ENCODE measurements at places on chromosomes 5 and 9.

GRCh38 chr9:73753171-73753570 is 601.5 kb downstream of the ANXA1 start:
- no peak for DNase-seq

- no peak for DNase-seq
Observed at GRCh38 chr9:36517131-36517530, 55.6 kb upstream of the MELK start.

GRCh38 chr5:135264451-135265440 is 134.3 kb downstream of the MACROH2A1 start:
- DNase-seq: no peak

GRCh38 chr9:23926368-23926767 is 100.3 kb upstream of the ELAVL2 start:
- no peak for DNase-seq

GRCh38 chr9:134233022-134233421 is 68.7 kb upstream of the RNU6ATAC start:
- no peak for DNase-seq

DNA sequence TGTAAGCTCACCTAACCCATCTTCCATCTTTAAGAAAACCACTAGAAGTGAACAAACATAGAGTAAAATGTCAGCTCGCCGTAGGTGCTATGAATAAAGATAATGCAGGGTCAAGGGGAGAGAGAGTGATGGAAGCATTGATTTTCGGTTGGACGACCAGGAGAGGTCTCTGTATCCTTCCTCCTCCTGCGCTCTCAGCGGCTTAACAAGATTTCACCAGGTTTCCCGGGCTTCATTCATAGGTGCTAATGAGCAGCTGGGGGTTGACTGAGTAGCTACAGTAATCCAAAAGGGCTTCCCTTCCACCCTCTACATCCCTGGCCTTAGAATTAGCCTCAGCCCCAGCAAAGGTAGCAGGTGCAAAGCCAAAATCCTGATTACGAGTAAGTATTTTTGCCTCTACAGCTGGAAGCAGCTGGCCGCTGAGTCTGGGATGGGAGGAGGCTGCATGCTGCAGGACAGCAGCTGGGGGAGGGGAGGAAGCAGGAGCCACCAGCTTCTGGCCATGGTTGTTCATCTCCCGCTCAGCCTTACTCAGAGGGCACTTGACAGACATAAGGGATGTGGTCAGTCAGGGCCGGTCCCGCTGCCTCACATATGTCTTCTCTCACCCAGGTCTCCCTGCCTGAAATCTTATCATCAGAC is 112.0 kb upstream of the IL12B start:
- DNase-seq: no peak

GRCh38 chr5:151903243-151903653 is 21.4 kb downstream of the GLRA1 start:
- DNase-seq: no peak

GRCh38 chr5:73644385-73644963 is 18.5 kb downstream of the ARHGEF28 start:
- DNase-seq: no peak

GRCh38 chr5:111107371-111107770 is 15.2 kb downstream of the WDR36 start:
- no peak for DNase-seq

- DNase-seq: no peak
Observed at GRCh38 chr5:135667673-135668072, 88.9 kb upstream of the CXCL14 start.
